CD4-positive, alpha-beta T cell treated with Interleukin-10 for 1 hour (primary cell): ENCODE measurements at places on chromosomes 4 and X.
A peak's percentile ranks its signal among the peaks of the same experiment; 100 is the strongest.

DNA sequence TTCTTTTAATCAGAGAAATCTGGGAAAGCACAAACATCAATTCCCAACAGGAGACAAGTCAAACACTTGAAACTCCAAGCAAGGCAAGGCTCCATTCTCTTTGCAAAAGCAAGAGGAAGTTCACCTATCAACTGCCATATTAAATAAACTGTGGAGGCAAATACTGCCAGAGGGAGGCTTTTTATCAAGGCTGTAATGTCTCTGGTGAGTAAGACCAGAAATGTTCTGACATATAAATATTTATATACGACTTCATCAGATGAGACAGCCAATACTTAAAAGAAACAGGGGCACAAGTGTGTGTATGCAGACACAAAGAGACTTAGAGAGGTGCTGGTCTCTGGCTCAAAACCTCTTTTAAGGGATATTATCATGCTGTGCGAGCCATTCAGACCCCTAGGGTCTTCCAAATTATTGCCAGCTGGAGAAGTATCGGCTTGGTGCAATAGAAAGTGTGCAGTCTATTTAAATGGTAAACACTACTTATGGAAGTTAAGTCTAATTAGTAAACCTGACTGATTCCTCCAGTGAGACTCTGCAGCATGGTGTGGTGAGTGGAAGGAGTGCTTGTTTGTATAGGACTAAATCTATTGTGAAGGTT lies 24.4 kb downstream of the DCX start:
- DNase-seq = no peak

DNA sequence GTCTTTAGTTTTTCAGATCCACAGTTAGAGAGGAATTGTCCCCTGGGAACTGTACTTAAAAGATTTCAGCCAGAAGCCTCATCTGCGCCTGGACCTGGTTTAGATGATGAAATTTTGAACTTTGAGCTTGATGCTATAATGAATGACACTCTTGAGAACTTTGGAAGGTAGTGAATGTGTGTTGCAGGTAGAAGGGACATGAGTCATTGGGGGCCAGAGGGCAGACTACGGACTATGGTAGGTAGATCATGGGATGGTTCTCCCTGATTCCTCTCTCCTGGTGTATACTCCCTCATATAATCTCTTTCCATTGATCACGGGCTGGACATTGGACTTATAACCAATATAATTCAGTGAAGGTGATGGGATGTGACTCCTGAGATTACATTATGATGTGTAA lies 38.9 kb upstream of the GLRA3 start:
- DNase-seq = no peak

DNA sequence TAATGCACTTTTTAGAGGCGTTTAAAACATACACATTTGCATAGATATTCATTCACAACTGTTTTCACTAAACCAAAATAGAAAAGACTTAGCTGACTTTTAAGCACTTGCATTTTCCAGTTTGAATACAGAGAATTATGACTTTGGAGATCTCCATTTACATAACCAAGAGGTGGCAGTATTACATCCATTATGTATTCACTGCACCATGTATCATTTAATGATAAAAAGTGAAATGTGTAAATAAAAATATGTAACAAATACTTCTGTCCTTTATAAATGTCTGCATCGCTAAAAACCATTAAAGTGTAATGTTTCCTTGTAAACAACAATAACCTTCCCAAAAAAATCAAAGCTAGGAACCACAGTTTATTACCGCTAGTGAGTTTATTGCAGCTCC lies 413.2 kb downstream of the FGF13 start:
- DNase-seq = no peak

GRCh38 chrX:136170139-136170800 lies 22.9 kb downstream of the FHL1 start:
- no peak for DNase-seq

GRCh38 chrX:70553516-70553915 lies 108.9 kb downstream of the DLG3 start:
- no peak for DNase-seq

- DNase-seq = peak; percentile 74
Measured at GRCh38 chr4:118836301-118837120, 585 bp upstream of the SEC24D start.
